ENCODE measurements at places on chromosomes 3 and 15.

GRCh38 chr3:54600441-54601204 lies 327.2 kb downstream of the LRTM1 start:
- DNase-seq = no peak

- peak; percentile 77 for DNase-seq
These were observed 6.1 kb upstream of the RPP14 start for GRCh38 chr3:58299839-58300516.

GRCh38 chr3:10194328-10195071 lies 29.8 kb downstream of the IRAK2 start:
- no peak for DNase-seq

DNA sequence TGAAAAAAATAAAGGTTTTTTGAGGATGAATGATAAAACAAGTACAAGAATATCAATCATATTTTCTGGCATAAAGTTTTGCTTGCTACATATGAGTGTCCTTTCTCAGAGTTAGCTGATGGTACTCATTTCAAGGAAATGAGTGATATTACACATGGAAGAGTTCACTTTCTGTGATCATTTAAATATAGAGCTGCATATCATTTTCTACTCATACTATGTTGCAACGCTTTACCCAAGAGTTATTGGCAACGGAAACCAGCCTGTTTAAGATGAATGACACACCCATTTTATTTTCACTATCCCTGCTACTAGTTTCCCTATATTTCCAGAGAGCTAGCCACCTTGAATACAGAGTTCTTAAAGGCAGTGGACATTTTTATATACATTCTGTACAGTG lies 35.4 kb upstream of the RBMS3 start:
- no peak for DNase-seq

DNA sequence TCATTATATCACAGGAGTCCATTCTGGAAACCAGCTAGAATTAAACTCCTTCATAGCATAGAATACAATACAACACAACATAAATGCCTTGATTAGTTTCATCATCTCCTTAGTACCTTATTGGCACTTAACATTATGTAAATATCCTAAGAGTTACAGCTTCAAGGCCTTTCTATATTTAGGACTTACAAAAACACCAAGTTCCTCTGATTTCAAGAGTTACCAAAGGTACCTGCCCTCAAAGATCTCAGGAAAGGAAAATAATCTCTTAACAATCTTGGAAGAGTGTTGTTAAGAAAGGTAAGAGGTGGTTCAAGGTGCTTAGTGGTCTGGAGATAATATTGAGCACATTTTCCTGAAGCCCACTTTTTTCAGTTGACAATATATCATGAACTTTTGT lies 477.7 kb downstream of the IGSF11 start:
- no peak for DNase-seq

- DNase-seq = no peak
These were observed 100.7 kb downstream of the SMARCC1 start for GRCh38 chr3:47681016-47681415.

GRCh38 chr3:143604402-143605185 lies 243.7 kb downstream of the SLC9A9 start:
- no peak for DNase-seq

DNA sequence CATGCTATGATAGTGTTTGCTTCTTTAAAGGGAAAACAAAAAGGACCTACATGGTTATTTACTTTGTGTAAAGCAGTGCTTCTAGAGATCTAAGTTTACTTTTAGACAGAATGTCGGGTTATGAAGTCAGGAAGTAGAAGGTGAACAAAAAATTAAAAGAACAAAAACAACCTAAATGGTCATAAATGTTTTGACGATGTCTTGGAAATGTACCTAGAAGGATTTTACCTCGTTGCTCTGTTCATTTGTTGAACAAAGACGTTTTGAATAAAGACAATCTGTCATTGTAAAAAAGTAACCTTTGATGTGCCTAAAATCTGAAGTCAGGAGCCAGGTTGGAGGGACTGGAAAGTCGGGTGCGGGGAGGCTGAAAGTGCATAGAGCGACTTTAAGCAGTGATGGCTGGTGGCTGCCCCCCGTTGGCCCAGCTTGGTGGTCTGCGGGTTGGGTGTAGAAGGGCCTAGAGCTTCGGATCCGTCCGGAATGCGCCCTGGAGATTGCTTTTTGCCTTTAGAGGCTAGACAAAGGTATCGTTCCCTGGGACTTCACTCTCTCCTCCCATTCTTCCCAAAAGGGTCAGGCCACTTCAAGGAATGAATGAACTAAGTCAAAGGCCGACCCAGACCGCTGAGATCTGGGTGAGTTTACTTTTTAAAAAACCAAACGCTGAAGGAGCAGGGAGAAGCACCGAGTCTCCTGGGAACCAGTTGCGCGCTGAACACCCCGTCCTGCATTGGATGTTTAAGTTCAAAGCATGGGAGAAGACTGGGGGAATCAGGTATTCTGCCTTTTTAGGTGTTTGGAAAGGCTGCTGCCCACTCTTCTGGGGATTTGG lies 2.1 kb downstream of the SOX14 start:
- no peak for DNase-seq

GRCh38 chr15:92773340-92773739 lies 117.8 kb upstream of the FAM174B start:
- no peak for DNase-seq

DNA sequence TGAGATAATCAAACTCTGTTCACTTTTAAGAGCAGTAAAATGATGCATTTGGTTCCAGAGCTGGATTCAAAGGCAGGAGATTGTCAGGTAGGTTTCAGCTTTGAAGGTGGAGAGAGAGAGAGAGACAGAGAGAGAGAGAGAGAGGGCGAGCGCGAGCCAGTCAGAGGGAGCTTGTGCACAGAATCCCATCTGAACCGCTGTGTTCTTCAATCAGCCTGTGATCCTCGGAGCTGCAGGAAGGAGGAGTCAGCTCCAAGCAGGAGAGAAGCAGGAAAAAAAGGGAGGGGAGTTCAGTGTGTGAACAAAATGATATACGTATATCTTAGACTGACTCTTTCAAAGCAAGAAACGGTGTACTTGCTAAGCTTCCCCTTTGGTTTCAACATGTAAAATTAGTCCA lies at the start of gene GPR149:
TSS of gene GPR149 (minus strand) at position 177 of the 400 bp plus-strand sequence. CDS start 575 bp downstream, outside the sequence.
- DNase-seq = no peak

GRCh38 chr15:41855261-41855961 lies 16.8 kb downstream of the PLA2G4B start:
- no peak for DNase-seq

DNA sequence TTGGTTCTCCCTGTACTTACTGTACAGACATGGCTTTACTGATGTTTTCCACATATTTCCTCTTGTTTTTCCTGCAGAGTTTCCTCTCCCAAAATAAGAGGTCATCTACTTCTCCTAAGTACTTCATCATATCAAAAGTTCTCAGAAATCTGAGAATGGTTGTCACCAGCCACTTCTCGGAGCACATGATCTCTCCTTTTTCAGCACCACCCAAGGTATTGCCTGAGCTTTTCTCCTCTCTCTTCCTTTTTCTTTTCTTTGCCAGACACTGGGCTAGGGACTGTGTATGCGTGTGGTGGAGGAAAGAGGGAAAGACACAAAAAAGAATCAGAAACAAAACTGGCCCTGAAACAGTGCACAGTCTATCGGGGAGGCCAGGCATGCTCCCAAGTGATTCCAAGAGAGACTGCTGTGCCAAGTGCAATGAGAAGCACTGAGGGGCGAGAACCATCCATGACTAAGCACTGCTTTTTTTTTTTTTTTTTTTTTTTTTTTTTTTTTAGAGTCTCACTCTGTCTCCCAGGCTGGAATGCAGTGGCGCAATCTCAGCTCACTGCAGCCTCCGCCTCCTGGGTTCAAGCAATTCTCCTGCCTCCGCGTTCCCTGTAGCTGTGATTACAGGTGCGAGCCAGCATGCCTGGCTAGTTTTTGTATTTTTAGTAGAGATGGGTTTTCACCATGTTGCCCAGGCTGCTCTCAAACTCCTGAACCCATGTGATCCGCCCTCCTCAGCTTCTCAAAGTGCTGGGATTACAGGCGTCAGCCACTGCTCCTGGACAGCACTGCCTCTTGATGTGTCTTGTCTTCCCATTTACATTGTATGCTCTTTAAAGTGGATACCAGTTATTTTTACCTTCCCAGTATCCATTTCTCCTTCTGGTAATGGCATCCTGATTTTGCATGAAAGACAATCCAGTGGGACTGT lies 194.0 kb upstream of the FEZF2 start:
- DNase-seq = peak; percentile 65

- no peak for DNase-seq
These were observed 40.1 kb downstream of the OXNAD1 start for GRCh38 chr3:16305111-16305541.

DNA sequence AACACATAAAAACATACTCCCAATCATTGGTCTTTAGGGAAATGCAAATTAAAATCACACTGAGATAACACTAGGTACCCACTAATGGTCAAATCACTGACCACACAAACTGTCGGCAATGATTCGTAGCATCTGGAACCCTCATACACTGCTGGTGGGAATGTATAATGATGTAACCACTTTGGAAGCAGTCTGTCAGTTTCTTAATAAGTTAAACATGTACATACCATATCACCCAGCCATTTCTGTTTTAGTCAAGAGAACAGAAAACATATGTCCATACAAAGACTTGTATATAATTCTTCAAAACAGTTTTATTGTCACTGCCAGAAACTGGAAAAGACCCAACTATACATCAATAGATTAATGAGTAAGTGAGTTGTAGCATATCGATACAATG lies 63.3 kb upstream of the LRRC3B start:
- DNase-seq = no peak

DNA sequence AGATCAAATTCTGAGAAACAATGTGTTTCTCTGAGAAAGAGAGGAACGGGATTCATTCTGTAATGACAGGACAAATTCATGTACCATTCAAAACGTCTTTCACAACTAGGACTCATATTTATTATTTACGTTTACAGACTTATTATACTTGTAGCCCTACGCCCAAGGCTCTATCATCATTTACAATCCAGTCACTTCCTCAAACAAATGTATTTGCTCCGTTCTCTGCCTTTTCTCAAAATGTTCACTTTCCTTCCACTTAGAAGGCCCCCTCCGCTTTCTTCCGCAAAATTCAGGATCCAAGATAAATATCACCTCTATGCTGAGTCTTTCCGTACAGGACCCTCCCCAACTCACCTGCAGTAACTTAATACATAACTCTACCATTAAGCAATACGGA lies 745 bp downstream of the RSL24D1 start:
- peak; percentile 22 for DNase-seq

GRCh38 chr15:75639191-75639708 lies 774 bp downstream of the IMP3 start:
- DNase-seq = peak; percentile 26

DNA sequence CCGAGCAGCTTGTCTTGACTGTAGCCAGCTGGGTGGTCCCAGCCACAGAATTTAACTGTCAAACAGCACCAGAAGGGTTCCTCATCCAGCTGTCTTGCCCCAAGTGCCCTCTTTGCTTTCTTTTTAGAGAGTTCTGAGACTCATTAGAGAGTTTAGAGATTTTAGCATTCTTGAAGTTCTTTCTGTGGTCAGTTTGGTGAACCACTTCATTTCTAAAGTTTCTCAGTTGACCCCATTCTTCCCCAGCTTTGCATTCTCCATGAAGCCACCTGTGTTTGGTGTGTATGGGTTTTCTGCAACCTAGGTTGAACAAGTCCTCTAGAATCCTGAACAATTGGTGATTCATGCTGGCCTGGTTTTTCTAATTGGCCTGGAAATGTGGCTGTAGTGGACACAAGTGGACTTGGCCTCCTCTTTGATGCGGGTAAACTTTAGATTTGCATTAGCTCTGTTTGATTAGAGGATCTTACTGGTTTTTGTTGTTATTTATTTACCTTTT lies 33.7 kb downstream of the FLNB start:
- peak; percentile 80 for DNase-seq

GRCh38 chr15:42206406-42206805 lies 1.7 kb downstream of the VPS39 start:
- no peak for DNase-seq

GRCh38 chr3:32177702-32178198 lies 60.7 kb upstream of the CMTM8 start:
- peak; percentile 69 for DNase-seq

- peak; percentile 29 for DNase-seq
These were observed 69.2 kb downstream of the GOLGA8B start for GRCh38 chr15:34514251-34514670.

- DNase-seq = no peak
These were observed 52.9 kb upstream of the WNT7A start for GRCh38 chr3:13932578-13933295.

All from fibroblast of villous mesenchyme (primary cell).